NCI-H446 treated with DMSO at 0.1 percent for 48 hours (cell line): ENCODE measurements at places on chromosomes 1 and 21.

GRCh38 chr21:28773036-28773435, 219.6 kb downstream of the LTN1 start:
- no peak for DNase-seq

DNA sequence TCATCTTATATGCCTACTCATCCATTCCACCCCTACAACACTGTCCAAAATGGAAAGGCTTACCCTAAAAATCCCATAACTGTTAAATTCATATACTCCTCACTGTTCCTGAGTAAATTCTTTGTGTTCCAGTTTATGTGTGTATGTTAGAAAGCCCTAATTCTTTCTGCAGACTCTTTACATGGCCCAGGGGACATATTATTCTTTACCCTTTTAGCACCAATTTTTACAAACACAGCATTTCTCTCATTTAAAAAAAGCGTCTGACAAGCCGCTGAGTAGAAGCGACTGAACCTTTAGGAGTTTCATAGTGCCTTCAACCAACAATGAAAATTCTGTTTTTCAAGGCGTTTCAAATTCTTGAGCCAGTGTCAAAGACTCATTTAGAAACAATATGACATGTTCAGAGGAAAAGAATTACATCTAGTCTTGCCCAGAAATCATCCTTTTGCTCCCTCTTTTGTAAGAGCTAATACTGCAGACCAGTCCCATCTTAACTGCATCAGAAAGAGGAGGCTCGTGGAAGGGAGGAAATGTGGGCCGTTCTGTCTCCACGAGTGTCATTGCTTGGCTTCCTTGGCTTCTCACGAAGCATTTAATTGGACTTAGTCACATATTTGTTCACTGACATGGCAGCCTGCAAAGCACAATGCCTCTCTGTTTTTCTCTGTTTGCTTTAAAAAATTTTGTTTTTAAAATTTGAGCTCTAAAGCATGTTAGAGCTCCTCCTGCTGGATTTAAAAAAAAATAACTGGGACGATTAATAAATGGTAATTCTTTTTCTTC, 21.3 kb upstream of the C1orf105 start:
- DNase-seq: peak; percentile 91

GRCh38 chr1:1759456-1760344, 18.6 kb downstream of the NADK start:
- DNase-seq: no peak

DNA sequence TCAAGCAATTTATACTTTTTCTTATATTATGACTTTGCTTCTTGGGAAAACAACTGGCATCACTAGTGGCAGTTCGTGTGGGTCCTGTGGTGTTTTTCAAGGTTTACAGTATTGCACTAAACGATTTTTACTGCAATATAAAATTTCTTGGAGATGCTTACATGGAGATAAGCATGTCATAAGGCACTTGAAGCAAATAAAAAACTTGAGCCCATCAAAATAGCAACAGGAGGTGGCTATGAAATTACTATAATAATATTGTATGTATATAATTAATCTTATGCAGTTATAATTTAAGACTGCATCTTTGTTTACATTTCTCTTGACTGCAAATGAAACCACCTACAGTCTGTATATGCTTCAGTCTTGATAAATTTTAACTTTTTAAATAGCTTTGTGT, 29.3 kb upstream of the CHAF1B start:
- DNase-seq: no peak

DNA sequence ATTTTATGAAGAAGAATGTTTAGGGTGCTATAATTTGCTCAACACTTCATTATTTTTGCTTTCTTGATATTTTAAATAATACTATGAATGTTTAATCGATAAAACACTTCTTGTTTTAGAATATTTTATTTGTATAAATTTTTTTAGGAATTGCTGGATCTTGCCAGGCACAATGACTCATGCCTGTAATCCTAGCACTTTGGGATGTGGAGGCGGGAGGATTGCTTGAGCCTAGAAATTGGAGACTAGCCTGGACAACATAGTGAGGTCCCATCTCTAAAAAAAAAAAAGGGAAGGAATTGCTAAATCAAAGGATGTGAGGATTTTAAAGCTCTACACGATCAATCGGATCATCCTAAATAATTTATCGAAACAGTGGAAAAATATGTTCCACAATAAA, 17.6 kb downstream of the RNF11 start:
- DNase-seq: no peak

DNA sequence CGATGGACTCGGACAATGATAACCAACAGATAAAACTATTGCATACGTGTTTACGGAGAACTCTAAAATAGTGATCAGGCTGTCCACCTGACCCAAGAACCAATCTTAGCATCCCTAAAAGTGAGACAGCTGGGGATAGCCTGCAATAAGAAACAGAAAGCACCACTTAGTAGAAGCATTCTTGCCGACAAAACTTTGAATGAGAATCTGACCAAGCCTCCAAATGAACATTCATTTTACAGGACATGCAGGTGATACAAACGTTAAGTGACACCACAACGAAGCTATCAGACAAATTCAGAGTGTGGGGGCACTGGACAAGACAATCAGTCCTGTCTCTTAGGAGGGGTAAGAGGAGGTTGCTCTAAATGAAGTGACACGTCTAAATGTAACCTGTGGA, 1.2 kb downstream of the PSMG1 start:
- no peak for DNase-seq

GRCh38 chr1:199264911-199265310, 626.1 kb downstream of the PTPRC start:
- DNase-seq: no peak

- no peak for DNase-seq
Measured at GRCh38 chr1:70140894-70141293, 64.5 kb downstream of the LRRC40 start.

GRCh38 chr1:168135921-168136708, 615 bp downstream of the GPR161 start:
- no peak for DNase-seq

DNA sequence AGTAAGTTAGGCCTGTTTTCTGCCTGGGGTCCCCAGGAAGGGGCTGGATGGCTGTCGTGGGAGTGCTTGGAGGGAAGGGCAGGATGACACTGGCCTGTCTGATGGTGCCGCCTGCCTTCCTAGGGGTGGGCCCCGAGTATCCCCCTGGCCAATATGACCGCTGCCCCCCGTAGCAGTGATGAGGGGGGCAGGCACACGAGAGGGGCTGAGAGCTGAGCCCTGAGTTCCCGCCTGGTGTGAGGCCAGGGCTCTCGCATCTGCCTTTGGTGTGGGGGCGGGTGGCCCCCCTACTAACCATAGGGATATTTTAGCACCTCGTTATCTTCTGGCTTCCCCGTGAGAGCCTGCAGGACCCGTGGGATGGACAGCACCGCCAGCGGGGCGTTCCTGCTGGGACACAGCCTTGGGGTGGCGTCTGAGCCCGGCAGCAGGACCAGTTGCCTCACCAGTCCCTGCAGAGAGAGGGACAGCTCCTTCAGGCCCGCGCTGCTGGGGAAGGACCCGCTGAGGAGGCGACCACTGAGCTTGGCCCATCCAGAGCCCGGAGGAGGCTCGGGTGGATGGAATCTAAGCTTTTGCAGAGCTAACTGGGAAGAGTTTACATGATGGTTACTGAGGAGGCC, 10.4 kb downstream of the KRTAP10-1 start:
- DNase-seq: no peak

DNA sequence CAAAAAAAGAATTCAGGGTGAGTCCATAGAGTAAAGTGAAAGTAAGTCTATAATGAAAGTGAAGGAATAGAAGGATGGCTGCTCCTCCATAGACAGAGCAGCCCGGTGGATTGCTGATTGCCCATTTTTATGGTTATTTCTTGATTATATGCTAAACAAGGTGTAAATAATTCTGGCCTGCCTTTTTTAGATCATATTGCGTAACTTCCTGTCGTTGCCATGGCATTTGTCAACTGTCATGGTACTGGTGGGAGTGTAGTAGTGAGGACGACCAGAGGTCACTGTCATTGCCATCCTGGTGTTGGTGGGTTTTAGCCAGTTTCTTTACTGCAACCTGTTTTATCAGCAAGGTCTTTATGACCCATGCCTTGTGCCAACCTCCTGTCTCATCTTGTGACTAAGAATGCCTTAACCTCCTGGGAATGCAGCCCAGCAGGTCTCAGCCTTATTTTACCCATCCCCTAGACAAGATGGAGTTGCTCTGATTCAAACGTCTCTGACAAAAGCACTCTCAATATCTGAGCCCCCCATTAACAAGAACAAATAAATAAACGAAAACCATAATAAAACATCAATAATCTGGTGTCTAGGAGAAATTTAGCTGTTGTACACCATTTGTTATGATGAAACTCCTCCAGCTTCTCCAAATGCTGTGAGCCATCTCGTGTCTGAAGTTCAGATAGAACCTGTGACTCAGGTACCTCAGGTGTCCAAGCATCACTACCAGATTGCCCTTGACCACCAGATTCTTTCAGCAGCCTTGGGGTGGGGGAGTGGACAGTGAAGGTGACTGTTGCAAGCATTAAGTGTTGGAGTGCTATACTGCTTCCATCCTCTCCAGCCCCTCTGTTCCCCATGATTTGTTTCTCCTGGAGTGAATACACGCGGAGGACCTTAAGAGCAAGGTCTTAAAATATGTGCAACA, 36.0 kb downstream of the EBNA1BP2 start:
- no peak for DNase-seq

DNA sequence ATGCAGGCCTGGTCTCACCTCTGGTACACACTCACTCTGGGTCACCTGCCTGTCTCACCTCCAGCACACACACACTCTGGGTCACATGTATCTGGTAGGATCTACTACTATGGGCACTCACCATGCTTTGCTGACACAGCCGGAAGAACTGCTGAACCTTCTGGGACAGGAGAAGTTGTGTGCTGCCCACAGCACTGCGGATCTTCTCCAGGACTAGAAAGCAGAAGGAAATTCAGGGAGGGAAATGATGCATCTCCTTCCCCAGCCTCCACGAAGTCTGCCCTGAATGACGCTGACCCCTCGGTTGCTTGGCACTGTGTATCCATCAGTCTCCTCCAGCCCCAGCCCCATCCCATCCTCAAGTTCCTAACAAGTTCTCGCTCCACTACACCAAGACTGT, 7.9 kb upstream of the SMIM12 start:
- DNase-seq: no peak

DNA sequence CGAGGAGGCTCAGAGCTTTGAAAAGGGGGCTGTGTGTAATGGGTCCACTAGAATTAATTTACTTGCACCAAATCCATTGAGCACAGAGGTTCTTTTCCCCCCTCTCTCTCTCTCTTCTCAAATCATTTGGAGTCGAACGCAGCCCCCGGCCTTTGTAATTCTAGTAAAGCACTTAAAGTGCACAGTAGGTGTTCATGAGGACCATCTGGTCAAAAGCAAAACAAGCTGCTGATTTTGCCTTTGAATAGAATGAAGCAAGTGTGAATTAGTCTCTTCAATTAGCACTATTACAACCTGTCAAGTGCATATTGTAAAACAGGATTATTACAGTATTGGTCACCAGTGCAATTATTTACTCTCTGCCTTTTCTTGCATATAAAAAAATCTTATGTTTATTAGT, 259.9 kb downstream of the FAF1 start:
- DNase-seq: peak; percentile 30

DNA sequence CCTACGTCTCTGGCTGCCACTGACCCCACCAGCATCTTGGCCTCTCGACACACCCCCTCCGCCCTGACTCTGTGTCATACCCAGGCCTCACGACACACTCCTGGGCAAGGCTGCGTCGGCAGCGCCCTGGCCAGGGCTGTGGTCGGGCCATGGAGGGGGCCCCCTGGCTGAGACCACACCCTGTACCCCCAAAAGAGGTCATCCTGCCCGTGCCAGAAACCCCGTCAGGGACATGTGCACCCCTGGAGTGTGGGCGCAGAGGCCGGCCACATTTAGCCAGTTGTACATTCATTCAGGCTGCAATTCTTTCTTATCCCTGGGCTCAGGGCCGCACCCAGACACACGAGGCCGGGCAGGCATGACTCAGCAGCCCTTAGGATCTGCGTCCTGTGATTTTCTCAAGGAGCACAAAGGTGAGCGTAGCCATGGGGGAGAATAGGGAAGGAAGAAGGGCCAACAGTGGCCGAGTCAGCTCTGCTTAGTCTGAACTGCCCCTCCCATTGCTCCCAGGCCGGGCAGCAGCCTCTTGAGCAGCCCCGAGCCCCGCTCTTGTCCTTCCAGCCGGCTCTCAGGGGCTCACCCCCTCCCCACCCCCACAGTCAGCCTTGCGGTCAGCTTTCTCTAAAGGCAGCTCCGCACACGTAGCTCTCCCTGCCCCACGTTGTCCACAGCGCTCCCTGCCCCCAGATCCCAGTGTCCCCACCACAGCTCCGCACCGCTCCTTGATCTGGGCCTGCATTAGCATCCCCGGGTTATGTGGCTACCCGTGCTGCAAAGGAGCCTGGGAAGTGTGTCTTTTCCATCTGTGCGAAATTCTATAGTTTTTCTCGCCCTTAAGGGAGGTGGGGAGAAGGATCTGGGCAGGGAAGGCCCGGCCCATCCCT, 7.9 kb downstream of the CSTB start:
- DNase-seq: no peak

DNA sequence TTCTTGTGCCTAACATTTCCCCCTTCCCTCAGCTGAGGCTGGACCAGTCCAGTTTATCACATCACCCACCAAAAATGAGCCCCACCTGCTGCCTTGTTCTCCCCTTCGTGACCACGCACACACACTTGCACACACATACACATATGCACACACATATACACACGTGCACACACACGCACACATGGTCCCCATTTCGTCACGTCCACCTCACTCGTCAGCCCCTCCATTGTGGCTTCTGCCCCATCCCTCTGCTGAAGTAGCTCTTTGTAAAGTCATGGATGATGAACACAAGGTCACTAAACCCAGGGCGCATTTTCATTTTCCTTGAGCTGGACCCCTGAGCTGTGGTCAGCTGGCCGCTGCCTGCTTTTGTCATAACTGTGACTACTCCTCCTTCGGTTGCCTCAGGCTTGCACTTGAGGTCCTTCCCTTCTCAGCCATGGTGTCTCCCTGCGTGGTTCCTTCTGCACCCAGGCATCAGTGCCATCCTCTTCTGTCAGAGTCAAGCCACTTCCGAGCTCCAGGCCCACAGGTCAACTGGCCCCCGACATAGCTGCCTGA, 93.8 kb downstream of the SYT2 start:
- no peak for DNase-seq

DNA sequence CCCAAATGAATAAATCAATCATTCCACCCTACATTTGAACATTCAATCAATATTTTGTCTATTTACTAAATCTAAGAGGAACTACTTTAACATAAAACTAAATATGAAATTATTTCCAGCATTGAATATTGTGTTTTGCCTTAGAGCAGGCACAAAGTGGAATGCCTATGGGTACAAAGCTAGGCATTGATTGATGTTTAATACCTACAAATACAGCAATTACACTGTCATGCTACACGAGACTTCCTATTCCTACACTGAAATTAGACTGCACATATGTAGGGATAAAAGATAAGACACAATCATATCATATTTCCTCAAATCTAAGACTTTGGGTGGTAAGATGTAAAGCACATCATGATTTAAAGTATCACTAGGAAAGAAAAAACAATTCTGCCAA, 12.9 kb upstream of the ERG start:
- no peak for DNase-seq

- DNase-seq: no peak
Measured at GRCh38 chr1:39106801-39107327, 80.7 kb downstream of the NDUFS5 start.

GRCh38 chr1:158149577-158150269, 31.0 kb upstream of the CD1D start:
- peak; percentile 95 for DNase-seq
